Lower lobe of right lung (tissue), 2 donors: ENCODE measurements at places on chromosomes 4 and X. TPM values are rescaled to one million over a fixed set of nuclear protein-coding genes. Genes with fewer than 3 reads are reported as not detected.

The SLC7A11 gene
- total RNA-seq, result 3.2 TPM

DNA sequence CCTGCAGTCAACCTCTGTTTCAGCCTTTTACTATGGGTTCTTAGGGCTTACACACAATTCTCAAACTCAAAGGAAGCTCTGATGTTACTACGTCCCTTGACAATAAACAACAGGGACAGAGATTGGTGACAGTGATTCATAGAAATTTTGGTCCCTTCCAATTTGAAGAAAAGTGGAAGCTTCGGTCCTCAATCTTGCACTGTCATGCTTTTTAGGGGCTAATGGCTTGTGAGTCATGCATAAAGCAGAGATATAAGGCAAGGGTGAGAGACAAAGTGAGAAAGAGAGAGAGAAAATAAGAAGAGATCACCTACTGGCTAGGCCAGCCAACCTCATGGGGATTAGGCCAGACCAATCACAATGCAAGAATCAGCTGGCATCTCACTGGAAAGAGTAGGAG, 63.2 kb upstream of the STARD8 start:
- no peak for DNase-seq
- no peaks in the 10 kb centered on the region for H3K4me1 ChIP-seq
- no peaks in the 10 kb centered on the region for H3K27me3 ChIP-seq
- no peaks in the 10 kb centered on the region for H3K36me3 ChIP-seq

- H3K27me3 ChIP-seq, result no peaks in the 10 kb centered on the region
- H3K27ac ChIP-seq, result no peak overlapping the region
- no peak overlapping the region for H3K4me3 ChIP-seq
- H3K4me1 ChIP-seq, result no peaks in the 10 kb centered on the region
- H3K36me3 ChIP-seq, result no peaks in the 10 kb centered on the region
These were observed 759.1 kb upstream of the POU3F4 start for GRCh38 chrX:82748906-82749505.

GRCh38 chr4:5220028-5220427, 168.7 kb downstream of the STK32B start:
- no peaks in the 10 kb centered on the region for H3K36me3 ChIP-seq
- no peak for DNase-seq
- no peaks in the 10 kb centered on the region for H3K4me1 ChIP-seq
- no peak overlapping the region for H3K27ac ChIP-seq
- H3K4me3 ChIP-seq, result no peak overlapping the region
- no peaks in the 10 kb centered on the region for H3K27me3 ChIP-seq

- no peaks in the 10 kb centered on the region for H3K27me3 ChIP-seq
- no peak overlapping the region for H3K4me3 ChIP-seq
- DNase-seq, result no peak
- H3K36me3 ChIP-seq, result peaks cover 86% of the 10 kb centered on the region
These were observed 20.7 kb downstream of the TMA16 start for GRCh38 chr4:163515198-163515597.

GRCh38 chr4:47334652-47335051, 128.8 kb downstream of the COMMD8 start:
- no peak for DNase-seq
- H3K4me3 ChIP-seq, result no peak overlapping the region
- H3K4me1 ChIP-seq, result no peaks in the 10 kb centered on the region
- no peak overlapping the region for H3K27ac ChIP-seq

The NRK gene
- total RNA-seq, result 0.53 TPM

DNA sequence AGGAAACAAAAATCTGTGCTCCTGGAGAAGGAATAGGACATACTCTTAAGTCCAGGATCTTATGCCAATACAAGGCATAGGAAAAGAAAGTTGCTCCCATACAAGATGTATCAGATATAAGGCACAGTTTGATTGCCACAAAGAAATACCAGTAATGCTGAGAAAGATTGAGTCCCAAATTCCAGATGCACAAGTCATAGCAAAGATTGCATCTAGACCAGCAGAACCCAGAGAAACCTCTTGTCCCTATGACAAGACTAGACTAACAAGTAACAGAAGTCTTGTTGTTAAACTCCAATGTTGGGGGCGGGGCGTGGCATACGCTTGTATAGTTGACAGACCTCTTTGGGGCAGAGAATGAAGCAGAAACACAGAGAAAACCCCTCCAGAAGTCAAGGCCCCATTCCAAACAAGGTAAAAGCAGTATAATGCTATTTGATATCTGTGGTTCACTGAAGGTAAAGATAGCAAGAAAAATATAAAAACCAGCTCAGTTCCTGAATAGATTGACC, 671.5 kb upstream of the GRIA3 start:
- H3K27me3 ChIP-seq, result no peaks in the 10 kb centered on the region
- H3K27ac ChIP-seq, result no peak overlapping the region
- no peak for DNase-seq
- H3K36me3 ChIP-seq, result no peaks in the 10 kb centered on the region

- no peak for DNase-seq
- no peak overlapping the region for H3K27ac ChIP-seq
- no peaks in the 10 kb centered on the region for H3K27me3 ChIP-seq
- no peaks in the 10 kb centered on the region for H3K4me1 ChIP-seq
These were observed 218.6 kb upstream of the SLC7A11 start for GRCh38 chr4:138460477-138461414.

- no peaks in the 10 kb centered on the region for H3K27me3 ChIP-seq
- H3K27ac ChIP-seq, result peak within 1 kb of the TSS; percentile 87
- peak within 1 kb of the TSS; percentile 70 for H3K4me3 ChIP-seq
These were observed at the start of gene G6PD for GRCh38 chrX:154546354-154547244. Gene G6PD (minus strand): TSS chrX:154546846. CDS start chrX:154546155, 691 bp downstream.

- no peaks in the 10 kb centered on the region for H3K36me3 ChIP-seq
- peaks cover 7% of the 10 kb centered on the region for H3K4me1 ChIP-seq
- DNase-seq, result no peak
- H3K4me3 ChIP-seq, result no peak overlapping the region
- H3K27ac ChIP-seq, result no peak overlapping the region
These were observed 99.2 kb downstream of the JADE1 start for GRCh38 chr4:128908735-128909134.

DNA sequence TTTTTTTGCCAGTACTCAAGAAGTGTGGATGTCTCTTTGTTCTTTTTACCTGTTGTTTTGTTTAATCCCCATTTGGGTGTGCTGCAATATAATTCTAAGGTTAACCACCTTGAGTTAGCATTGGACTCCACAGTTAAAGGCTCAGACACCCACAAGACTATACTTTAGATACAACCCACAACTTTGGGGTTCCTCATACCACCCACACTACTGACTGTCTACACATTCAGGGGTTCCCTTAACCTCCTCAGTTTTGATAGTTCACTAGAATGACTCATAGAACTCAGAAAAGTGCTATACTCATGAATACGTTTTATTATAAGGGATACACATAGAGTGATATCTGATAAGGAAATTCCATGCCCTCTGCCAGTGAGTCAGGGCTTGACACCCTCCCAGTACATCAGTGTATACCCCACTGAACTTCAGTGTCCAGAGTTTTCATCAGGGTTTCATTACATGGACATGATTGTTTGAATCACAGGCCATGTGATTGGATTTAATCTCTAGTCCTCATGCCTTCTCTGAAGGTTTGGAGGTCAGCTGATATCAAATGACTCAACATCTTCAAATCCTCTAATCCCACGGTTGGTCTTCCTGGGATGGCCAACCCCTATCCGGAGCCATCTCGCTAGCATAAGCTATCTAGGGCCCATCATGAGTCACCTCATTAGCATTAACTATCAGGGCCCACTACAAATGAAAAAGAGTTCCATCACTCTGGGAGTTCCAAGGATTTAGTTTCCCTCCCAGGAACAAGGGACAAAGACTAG, 357.7 kb upstream of the EMCN start:
- H3K4me3 ChIP-seq, result no peak overlapping the region
- no peak overlapping the region for H3K27ac ChIP-seq
- no peaks in the 10 kb centered on the region for H3K36me3 ChIP-seq
- H3K27me3 ChIP-seq, result no peaks in the 10 kb centered on the region

GRCh38 chr4:158673633-158674032, 1.5 kb downstream of the ETFDH start:
- H3K4me1 ChIP-seq, result peaks cover 19% of the 10 kb centered on the region
- H3K27ac ChIP-seq, result no peak overlapping the region
- no peak for DNase-seq
- H3K27me3 ChIP-seq, result no peaks in the 10 kb centered on the region
- no peak overlapping the region for H3K4me3 ChIP-seq

DNA sequence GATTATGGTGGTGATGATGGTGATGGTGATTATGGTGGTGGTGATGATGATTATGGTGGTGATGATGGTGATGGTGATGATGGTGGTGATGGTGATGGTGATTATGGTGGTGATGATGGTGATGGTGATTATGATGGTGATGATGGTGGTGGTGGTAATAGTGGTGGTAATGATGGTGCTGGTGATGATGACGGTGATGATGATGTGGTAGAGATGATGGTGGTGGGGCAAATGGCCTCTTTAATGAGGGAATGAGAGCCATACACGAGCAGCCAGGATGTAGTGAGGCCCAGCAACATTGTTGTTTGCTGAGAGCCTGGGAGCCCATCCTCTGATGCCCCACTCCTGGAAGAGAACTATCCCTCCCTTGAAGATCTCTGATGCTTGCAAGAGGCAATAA, 29.0 kb downstream of the HMX1 start:
- no peak overlapping the region for H3K27ac ChIP-seq
- H3K4me3 ChIP-seq, result no peak overlapping the region
- no peaks in the 10 kb centered on the region for H3K36me3 ChIP-seq
- DNase-seq, result peak; percentile 8
- no peaks in the 10 kb centered on the region for H3K4me1 ChIP-seq

GRCh38 chr4:82560853-82561785, 669 bp downstream of the TMEM150C start:
- no peaks in the 10 kb centered on the region for H3K36me3 ChIP-seq
- H3K4me3 ChIP-seq, result peak overlapping the region; percentile 66
- no peaks in the 10 kb centered on the region for H3K27me3 ChIP-seq

DNA sequence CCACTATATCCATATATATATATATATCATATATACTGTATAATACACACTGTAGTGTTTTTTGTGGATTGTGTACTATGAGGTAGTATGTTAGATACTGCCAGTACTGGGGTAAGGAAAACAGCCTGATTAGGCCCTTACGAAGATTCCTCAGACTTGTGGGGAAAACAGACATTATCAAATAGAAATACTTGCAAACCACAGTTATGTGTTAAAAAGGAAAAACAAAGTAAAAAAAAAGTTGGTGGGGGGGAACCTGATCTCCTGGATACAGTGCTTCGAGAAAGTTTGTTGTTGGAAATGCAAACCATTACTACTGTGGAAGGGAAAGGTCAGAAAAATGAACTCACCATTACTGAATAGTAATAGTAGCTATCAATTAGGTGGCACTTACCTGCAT, 53.0 kb downstream of the PKD2 start:
- H3K36me3 ChIP-seq, result peaks cover 77% of the 10 kb centered on the region
- no peaks in the 10 kb centered on the region for H3K4me1 ChIP-seq
- no peak for DNase-seq
- no peaks in the 10 kb centered on the region for H3K27me3 ChIP-seq
- no peak overlapping the region for H3K27ac ChIP-seq

GRCh38 chr4:124839786-124840390, 127.4 kb upstream of the ANKRD50 start:
- no peak overlapping the region for H3K4me3 ChIP-seq
- no peaks in the 10 kb centered on the region for H3K27me3 ChIP-seq
- H3K36me3 ChIP-seq, result no peaks in the 10 kb centered on the region
- no peak for DNase-seq

DNA sequence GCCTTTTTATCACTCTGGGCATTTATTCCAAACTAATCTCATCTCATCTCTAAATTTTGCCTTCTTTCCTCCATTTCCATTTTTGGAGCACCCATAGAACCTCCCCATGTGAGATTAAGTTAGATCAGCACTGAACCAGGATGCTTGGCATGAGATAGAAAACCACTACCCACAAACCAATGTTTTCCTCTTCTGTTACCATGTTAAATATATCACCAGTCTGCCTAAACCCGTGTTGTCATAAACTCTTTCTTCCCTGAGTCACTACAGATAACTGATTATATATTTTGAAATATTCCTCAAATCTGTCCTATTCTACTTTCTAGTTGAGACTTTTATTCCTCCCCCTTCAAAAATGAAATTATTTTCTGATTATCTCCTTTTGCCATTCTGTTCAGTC, 37.6 kb downstream of the GABRB1 start:
- H3K4me1 ChIP-seq, result no peaks in the 10 kb centered on the region
- no peaks in the 10 kb centered on the region for H3K36me3 ChIP-seq
- no peak for DNase-seq
- H3K27ac ChIP-seq, result no peak overlapping the region

The MAGEA4 gene
- total RNA-seq, result not detected

- H3K4me1 ChIP-seq, result no peaks in the 10 kb centered on the region
- no peaks in the 10 kb centered on the region for H3K27me3 ChIP-seq
- H3K27ac ChIP-seq, result no peak overlapping the region
- DNase-seq, result no peak
- no peaks in the 10 kb centered on the region for H3K36me3 ChIP-seq
These were observed 190.9 kb downstream of the GABRB1 start for GRCh38 chr4:47222276-47222675.

The FAM236D gene
- not detected for total RNA-seq

DNA sequence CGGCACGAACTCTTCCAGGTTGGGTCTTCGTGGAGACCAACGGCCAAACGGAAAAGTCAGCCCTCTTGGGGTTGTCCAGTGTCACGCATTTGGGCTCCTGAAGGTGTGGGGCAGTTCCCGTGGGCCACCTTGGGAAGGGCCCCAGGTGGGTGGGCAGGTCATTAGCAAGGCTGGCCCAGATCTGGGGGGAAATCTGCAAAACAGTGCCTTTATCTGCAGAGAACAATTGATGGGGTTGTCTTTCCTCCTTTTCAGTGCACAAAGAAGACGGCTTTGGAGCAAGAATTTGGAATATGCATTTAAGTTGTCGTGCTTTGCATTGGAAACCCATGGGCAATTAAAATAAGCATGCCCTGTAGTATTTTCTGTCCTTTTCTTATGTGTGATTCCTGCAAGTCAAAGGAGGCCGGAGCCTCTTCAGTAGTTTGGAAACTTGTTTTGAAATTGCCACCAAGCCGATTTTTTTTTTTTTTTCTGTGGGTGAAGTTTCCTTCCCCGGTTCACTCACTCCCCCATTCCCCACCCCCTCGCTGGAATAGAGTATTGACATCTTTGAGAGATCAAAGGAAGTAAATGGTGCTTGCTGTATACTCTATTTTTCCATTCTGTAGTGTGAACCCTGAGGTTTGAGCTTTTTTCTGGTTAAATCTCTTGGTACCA, 9.8 kb downstream of the ZIC3 start:
- peaks cover 34% of the 10 kb centered on the region for H3K27me3 ChIP-seq
- H3K4me1 ChIP-seq, result no peaks in the 10 kb centered on the region
- H3K27ac ChIP-seq, result no peak overlapping the region
- no peak overlapping the region for H3K4me3 ChIP-seq

DNA sequence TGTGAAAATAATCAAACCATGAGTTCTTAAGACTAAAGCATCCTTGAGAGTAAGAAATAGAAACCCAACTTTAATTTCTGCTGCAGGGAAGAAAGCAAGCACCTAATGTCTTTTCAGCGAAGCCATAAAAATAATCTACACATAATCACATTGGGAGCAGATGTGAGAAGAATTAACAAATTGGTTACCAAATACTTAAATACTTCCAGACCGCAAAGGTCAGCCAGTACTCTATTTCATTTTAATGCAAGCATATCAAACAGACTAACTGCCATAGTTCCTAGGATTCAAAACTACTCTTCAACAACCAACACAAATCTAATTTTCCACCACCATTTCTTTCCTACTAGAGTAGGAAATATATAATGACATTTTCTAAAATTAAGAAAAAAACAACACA, 144.8 kb upstream of the SLIT2 start:
- H3K4me1 ChIP-seq, result no peaks in the 10 kb centered on the region
- no peak overlapping the region for H3K4me3 ChIP-seq
- H3K27me3 ChIP-seq, result no peaks in the 10 kb centered on the region
- DNase-seq, result no peak

GRCh38 chrX:112380541-112381278, 298.1 kb upstream of the TRPC5 start:
- H3K36me3 ChIP-seq, result no peaks in the 10 kb centered on the region
- no peaks in the 10 kb centered on the region for H3K27me3 ChIP-seq
- no peaks in the 10 kb centered on the region for H3K4me1 ChIP-seq
- H3K27ac ChIP-seq, result no peak overlapping the region

The RPS6KA3 gene
- 64.5 TPM for total RNA-seq
